ENCODE measurements at places on chromosomes 16 and 17.

GRCh38 chr16:88591577-88592021, 21.4 kb downstream of the ZC3H18 start:
- no peak for DNase-seq

GRCh38 chr17:78912082-78912481, 9.1 kb upstream of the CEP295NL start:
- DNase-seq = no peak

DNA sequence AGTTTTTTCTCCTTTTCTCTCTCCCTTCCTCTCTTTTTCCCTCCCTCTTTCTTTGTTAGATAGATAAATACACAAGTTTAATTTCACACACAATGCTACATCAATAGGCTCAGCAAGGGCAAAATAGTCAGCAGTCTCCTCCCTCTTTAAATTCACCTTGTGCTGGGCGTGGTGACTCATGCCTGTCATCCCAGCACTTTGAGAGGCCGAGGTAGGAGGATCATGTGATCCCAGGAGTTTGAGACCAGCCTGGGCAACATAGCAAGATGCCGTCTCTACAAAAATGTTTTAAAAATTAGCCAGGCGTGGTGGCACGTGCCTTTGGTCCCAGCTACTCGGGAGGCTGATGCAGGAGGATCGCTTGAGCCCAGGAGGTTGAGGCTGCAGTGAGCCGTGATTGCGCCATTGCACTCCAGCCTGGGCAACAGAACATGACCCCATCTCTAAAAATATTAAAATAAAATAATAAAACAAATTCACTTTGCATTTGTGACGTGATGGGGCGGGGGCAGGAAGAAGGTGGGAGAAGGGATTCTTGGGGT, 27.4 kb downstream of the IL21R start:
- no peak for DNase-seq

GRCh38 chr16:49644145-49644463, 211.8 kb downstream of the ZNF423 start:
- DNase-seq = no peak

DNA sequence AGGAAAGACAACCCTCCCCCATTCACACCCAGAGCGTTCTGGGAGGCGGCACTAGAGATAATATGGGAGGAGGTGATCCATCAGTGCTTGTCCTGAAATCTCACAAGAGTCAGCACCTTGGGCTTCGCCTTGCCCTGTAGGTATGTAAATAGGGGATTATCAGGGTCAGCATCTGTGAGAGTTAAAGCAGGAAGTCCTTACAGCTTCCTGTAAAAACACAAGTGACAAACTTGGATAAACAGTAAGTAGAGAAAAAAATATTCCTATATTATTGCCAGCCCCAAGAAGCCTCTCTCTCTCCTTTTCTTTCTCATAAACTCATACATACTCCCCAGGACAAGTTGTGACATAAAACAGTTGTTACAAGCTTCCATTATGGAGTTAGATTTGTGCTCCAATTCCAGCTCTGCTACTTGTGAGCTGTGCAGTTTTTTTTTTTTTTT, 187.7 kb downstream of the MAF start:
- DNase-seq = no peak

- DNase-seq = no peak
These were observed 49.3 kb upstream of the WSB1 start for GRCh38 chr17:27244491-27245223.

GRCh38 chr16:54957403-54958166, 26.9 kb downstream of the IRX5 start:
- DNase-seq = no peak

Measured in ecto neural progenitor cell (in vitro differentiated cells).